ENCODE measurements at places on chromosomes 6 and 20. TPM values are rescaled to one million over a fixed set of nuclear protein-coding genes. Genes with fewer than 3 reads are reported as not detected.

MLN gene
- not detected for polyA plus RNA-seq

JPH2 gene
- 0.23 TPM for polyA plus RNA-seq

ABHD16B gene
- not detected for polyA plus RNA-seq

DNAH8 gene
- polyA plus RNA-seq: not detected

Measured in sigmoid colon (tissue), 7 donors.